ENCODE measurements at places on chromosomes 1 and 21.

DNA sequence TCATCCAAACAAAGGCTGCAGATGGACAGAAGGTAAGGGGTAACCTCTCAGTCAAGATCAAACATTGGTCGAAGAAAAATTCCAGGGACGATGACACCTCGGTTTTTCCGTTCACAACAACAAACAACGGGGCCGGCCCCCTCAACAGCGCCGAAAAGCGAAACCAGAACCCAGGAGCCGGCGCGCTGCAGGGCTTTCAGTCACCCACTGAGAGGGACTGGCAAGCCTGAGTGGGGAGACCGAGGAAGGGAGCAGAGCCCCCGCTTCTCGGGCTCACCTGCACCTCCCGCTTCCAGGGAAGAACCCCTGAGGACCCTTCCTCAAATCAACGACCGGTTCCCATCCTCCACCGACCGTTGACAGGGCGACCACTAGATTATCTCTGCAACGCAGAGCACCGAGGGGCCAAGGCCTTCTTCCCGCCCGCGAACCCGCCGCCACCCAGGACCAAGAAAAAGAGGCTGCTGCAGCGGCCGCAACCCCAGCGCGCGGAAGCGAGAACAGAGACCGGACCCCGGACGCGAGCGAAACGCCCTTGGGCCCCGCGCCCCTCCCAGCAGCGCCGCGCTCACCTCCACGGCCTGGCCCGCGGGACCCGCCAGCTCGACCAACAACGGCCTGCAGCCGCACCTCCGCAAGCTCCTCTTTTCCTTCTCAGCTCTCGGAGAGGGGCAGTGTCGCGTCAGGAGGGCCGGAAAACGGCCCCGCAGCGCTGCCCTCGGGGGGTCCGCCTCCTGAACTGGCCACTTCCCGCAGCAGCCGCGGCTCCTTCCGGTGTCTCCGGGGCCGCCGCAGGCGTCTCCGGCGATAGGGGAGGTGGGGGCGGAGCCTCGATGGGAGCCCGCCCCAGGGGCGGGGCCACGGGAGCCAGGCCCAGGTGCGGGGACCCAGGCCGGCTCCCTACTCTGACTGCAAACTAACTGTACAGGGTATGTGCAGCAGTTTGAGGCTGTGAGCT lies at the start of gene USP33:
Gene USP33 (minus strand): TSS at position 782 of the 958 bp plus-strand sequence. CDS start 18,155 bp downstream, outside the sequence.
- DNase-seq = peak; percentile 93

DNA sequence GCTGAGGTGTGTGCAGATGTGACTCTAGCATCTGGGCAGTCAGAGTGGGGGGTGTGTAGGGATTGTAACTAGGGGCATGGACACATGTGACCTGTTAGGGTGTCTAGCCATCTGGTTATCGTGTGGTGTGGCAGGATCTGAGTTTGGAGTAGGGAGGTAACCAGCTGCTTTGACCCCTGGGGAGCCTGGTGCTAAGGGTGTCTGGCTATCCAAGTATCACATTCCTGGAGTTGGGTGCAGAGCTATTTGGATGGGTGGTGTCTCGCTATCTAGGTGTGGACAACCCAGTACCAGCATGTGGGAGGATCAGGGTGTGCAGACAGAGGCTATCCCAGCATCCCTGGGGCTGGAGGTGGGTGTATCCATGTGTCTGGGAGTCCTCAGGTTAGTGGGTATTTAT lies 4.7 kb downstream of the PTPRU start:
- no peak for DNase-seq

GRCh38 chr1:97424209-97424608 lies 496.6 kb downstream of the DPYD start:
- DNase-seq = no peak

DNA sequence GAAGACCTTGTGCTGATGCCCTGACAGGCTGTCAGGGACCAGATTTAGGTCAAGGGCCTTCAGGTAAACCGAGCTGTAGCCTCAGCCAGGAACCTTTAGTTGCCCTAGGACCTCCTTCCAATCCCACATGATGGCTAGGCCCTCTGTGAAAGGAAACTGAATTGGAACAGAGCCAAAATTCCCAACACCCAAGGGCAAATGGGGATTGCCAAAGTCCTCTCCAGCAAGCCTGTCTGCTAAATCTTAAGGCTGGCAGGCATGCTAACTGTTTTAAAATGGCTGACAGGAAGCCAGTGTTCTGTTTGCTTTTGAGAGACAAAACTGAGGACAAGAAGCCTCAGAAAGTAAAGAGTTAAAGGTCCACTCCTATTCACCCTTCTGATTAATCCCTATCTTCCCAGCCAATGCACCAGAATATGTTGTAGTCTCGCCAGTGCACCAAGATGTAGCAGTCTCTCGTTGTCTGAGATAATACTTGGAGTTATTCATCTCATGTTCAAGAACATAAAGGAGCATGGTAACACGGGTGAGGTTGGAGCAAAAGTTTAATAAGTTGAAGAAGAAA lies 35.1 kb downstream of the MSTO1 start:
- no peak for DNase-seq

- no peak for DNase-seq
Measured at GRCh38 chr1:232596666-232597303, 33.1 kb downstream of the SIPA1L2 start.

DNA sequence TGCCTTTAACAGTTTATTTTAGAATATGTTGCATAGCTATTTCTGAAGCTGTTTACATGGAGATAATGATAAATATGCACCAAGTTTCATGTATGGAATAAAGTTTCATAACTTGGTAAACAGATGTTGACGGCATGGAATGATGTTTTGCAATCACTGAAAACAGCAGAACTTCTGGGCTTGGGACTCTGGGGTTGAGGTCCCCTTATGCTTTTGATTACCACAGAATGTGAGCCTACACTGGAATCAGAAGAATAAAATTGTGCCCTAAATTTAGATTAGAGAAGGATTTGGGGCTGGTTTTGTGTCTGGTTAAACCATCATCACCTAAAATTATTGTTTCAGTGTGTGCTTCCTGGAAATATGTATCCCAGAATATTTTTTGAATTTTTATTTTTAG lies 11.1 kb downstream of the KRTAP24-1 start:
- no peak for DNase-seq

DNA sequence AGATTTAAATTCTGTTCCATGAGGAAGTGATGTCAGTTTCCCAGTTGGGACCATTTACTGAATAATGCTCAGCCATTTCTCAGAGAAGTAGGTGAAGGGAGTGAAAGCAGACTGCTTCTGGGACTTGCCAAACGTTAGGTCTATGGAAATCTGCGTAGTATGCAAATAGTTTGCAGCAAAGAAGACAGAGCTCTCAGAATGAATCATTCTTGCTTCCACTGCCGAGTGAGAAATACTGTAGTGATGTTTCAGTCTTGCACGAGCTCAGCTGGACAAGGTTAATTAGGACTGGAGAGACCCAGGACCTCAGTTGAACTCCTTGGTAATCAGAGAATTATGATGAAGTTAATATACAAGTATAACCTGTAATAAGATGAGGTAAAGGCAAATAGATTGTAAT lies 317.7 kb upstream of the DAB1 start:
- no peak for DNase-seq

DNA sequence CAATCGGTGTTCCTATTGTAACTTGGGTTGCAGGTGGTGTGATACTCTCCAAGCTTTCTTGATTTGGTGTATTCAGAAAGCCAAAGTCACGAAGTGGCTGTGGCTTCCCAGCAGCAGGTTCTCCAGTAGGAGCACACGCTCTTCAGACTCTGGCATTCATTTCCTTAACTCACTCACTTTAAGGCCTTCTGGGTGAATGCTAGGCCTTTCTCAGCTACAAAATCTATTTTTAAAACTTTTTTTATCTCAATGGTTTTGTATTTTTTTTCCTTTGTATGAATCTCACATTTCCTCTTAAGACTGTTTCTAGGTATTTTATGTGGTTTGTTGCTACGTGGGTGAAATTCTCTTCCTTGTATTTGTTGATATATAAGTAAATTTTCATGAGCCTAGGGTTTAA lies 22.9 kb upstream of the PKN2 start:
- DNase-seq = no peak

- DNase-seq = no peak
Measured at GRCh38 chr1:44114098-44114497, 4.5 kb upstream of the KLF17 start.

GRCh38 chr1:70583522-70583921 lies 172.5 kb downstream of the CTH start:
- DNase-seq = no peak

DNA sequence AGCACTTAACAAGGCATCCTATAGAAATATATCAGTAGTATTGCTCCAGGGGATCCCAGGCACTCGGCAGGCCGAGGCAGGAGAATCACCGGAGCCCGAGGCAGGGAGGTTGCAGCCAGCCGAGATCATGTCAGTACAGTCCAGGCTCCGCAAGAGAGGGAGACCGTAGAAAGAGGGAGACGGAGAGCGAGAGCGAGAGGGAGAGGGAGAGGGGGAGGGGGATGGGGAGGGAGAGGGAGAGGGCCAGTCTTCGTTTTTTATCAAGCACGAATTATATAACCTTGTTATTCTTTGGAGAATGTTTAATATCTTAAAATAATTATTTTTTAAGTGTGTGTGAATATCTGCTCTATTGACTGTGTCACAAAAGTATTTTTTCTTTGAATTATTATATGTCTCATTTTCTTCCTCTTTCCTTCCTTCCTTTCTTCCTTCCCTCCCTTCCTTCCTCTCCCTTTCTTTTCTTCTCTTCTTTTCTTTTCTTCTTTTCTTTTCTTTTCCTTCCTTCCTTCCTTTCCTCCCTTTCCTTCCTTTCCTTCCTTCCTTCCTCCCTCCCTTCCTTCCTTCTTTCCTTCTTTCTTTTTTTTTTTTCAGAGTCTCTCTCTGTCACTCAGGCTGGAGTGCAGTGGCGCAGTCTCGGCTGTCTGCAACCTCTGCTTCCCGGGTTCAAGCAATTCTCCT lies 233.7 kb downstream of the SRGAP2C start:
- no peak for DNase-seq

DNA sequence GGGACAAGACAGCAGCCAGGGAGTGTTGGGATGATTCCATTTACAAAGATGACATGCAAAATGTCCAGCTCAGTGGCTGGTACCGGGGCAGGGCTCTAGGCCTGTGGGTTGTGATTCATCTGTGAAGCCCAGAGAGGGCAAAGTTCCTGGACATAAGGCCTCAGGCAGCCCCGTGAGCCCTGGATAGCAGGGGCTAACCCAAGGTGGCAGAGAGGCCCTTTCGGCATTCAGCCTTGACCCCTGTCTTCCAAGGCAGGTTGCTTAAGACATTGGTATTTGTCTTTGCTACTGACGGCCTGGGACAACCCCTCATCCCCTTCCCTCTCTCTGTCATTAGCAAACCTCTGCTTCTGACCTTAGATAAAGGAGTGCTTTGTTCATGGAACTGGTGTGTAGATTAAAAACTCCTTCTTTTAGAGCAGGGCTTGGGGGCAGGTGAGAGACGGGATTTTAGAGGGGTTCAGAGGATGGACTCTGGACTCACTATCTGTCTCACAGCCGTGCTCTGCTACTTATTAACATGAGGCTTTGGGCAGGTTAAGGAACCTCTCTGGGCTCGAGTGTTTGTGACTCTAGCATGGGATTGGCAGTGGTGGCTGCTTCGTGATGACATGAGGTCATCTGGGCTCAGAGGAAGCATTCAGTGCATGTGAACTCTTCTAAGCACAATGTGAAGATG lies 36.3 kb downstream of the TMEM51 start:
- no peak for DNase-seq

- DNase-seq = no peak
Measured at GRCh38 chr1:206578978-206579374, 33.3 kb downstream of the EIF2D start.

- DNase-seq = peak; percentile 54
Measured at GRCh38 chr1:212606395-212607205, 2.0 kb upstream of the ATF3 start.

DNA sequence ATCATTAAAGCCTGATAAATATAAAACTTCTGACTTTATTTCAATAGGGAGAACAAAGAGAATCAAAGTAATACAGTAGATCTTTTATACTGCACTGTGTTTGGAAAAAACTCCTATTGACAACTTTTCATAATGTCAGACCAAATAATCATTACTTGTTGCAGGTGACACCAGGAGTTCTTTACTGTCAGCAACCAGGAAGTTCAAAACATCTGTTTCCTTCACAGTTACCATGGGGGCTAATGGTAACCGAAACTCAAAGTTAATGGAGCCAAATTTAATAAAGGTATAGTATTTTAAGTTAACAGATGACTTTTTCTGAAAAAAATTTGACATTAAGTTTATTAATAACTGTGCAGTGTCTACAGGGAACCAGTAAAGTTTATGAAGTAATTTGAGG lies 10.6 kb downstream of the EFCAB7 start:
- DNase-seq = no peak

GRCh38 chr1:233182587-233182986 lies 112.9 kb downstream of the PCNX2 start:
- no peak for DNase-seq

GRCh38 chr21:33642896-33643657 lies 776 bp downstream of the ITSN1 start:
- peak; percentile 12 for DNase-seq

GRCh38 chr1:44485934-44486460 lies 80.9 kb downstream of the RNF220 start:
- no peak for DNase-seq

- no peak for DNase-seq
Measured at GRCh38 chr21:38380481-38381137, 117.7 kb downstream of the ERG start.

GRCh38 chr21:34874684-34875513 lies 174.2 kb downstream of the RUNX1 start:
- DNase-seq = no peak

- DNase-seq = no peak
Measured at GRCh38 chr1:25871086-25871703, 4.3 kb downstream of the PAQR7 start.

GRCh38 chr1:232923739-232924386 lies 26.5 kb upstream of the NTPCR start:
- peak; percentile 79 for DNase-seq

- no peak for DNase-seq
Measured at GRCh38 chr1:215055281-215055935, 27.1 kb upstream of the KCNK2 start.

DNA sequence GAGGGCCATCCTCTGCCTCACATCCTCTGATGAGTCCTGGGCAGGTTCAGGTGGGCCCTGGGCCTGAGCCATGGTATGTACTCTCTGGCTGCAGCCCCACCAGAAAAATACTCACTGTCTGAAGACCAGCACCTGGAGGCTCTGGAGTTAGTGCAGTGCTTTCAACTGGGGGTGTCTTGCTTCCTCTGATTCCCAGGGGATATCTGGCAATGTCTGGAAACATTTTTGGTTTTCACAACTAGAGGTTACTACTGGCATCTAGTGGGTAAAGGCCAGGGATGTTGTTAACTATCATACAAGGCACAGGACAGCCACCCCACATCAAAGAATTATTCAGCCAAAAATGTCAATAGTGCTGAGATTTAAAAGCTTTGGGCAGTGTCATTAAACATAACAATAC lies 152.7 kb downstream of the HIVEP3 start:
- DNase-seq = no peak

- no peak for DNase-seq
Measured at GRCh38 chr1:215457213-215457612, 109.9 kb upstream of the KCTD3 start.

DNA sequence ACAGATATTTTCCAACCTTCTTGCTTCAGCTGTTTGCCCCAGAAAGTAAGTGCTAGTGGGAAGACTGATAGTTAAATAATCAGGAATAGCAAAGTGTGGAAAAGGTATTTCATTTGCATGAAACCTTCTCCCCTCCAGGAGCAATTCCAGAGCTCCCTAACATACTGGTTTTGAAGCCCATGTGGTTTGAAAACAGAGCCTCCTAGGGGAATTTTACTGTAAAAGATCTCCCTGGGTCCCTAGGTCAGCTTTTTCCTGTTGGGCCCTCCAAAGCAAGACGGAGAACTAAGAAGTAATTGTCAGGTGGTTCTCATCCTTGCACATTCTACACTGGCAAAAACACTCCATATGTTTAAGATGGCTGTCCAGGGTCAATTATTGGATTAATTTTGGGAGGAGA lies 218.7 kb upstream of the FOXD3 start:
- DNase-seq = no peak
